Activated CD4-positive, alpha-beta T cell treated with anti-CD3 and anti-CD28 coated beads, Interleukin-2, Interleukin-6, amounts not matched to agents 100 ng/mL and 50 ng/mL, durations not matched to agents 16 hours and 8 hours (primary cell): ENCODE measurements at places on chromosomes 7 and 10.

- DNase-seq: no peak
Measured at GRCh38 chr7:135748770-135749169, at the start of gene FAM180A. Gene FAM180A, minus strand, starts transcription at chr7:135748813. Its CDS starts 233 bp downstream, at chr7:135748580.

- DNase-seq: no peak
Measured at GRCh38 chr10:31204090-31204489, 114.9 kb upstream of the ZEB1 start.

GRCh38 chr10:116059320-116059719 is 213.7 kb downstream of the GFRA1 start:
- DNase-seq: no peak

GRCh38 chr10:12636571-12636970 is 287.2 kb downstream of the CAMK1D start:
- no peak for DNase-seq

DNA sequence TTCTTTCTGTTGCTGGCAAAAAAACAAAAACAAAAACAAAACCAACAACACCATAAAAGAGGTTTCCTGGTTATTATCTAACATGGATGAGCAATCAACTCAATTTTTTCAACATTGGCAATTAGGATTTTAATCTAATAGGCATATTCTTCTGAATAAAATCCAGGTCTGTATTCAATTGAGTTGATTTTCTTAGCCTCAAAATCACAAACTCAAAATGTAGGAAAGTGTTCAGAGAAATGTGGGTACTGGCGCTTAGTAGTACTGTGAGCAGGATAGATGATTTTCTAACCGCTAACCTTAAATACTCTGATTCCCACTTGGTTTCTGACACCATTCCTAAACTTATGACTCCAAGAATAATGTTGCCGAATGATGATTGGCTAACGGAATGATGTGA is 5.6 kb downstream of the WNT16 start:
- DNase-seq: no peak

- DNase-seq: no peak
Measured at GRCh38 chr10:113042868-113043267, 92.8 kb downstream of the TCF7L2 start.

GRCh38 chr10:52959810-52960209 is 187.2 kb upstream of the MBL2 start:
- no peak for DNase-seq

DNA sequence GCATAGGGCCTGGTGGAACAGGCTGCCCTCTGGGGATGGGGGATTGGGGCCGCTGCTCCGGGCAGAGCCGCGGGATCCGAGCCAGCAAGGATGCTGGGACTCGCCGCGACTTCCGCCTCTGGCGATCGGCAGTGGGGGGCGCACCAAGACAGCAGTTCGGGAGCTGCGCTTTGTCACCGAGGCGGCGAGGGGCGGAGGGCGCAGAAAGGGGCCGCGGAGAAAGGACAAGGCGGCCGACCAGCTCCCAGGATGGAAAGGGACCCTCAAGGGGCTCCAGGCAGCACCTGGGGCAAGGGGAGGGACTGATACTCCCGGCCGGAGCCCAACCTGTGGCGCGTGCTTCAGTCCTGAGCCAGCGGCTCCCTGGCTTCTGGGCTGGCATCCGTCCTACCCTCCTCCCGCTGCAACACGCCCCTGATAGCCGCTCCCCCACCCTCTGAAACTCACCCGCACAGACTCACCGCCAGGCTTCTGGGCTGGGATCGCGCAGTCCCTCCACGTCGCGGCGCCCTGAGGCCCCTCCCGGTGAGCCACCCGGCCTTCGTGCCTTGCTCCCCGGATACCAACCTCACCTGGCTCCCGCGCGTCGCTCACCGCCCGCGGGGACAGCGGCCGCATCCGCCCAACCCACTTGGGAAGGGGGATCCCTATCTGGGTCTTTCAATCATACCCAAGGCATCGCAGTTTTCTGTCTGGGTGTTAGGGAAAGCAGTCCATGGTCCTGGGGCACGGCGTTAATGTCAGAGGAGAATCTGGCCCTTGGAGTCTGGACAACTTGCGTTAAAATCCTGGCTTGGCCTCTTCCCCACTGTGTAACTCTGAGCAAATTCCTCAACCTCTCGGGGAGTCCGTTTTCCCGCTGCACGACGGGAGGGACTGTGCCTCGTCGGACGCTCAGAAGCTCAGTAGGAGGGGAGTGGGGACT is 7.0 kb upstream of the EVX1 start:
- DNase-seq: no peak

DNA sequence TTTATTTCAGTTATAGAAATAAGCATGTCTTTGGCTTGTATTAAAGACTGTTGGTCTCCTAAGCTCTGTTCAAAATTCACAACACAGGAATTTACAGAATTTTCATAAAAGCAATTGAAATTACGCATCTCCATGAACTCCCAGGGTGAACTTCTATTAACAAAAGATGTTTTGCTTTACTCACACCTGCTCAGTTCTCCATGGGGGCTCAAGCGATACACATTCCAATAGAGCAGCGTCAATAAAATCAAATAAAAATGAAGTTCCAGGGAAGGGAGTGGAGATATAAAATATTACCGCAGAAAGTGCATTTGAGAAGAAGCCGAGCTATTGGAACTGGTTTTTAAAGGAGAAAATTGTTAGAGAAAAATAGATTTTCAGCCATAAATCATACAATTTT is 41.5 kb upstream of the ZNF438 start:
- no peak for DNase-seq

GRCh38 chr10:33412653-33413361 is 78.3 kb upstream of the NRP1 start:
- no peak for DNase-seq

- DNase-seq: no peak
Measured at GRCh38 chr10:111175787-111176186, 99.0 kb downstream of the ADRA2A start.

DNA sequence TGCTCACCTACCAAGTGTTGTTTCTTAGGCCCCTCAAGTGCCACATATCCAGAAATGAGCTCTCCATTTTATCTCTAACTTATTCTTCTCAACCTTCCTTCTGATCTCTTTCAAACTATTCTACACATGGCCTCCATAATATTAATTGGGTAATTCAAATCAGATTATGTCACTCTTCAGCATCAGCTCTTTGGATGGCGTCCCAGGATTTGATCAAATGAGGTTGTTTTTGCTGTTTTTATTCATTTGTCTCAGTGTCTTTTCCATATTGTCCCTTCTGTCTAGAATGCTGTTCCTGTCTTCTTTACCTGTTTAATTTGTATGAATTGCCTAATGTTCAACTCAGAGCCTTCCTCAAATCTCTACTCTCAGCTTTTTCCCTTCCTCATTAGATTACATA is 234.6 kb upstream of the CXCL12 start:
- DNase-seq: no peak

- no peak for DNase-seq
Measured at GRCh38 chr10:13327534-13327933, 20.6 kb downstream of the SEPHS1 start.

GRCh38 chr10:77062381-77062780 is 575.2 kb downstream of the KCNMA1 start:
- no peak for DNase-seq

DNA sequence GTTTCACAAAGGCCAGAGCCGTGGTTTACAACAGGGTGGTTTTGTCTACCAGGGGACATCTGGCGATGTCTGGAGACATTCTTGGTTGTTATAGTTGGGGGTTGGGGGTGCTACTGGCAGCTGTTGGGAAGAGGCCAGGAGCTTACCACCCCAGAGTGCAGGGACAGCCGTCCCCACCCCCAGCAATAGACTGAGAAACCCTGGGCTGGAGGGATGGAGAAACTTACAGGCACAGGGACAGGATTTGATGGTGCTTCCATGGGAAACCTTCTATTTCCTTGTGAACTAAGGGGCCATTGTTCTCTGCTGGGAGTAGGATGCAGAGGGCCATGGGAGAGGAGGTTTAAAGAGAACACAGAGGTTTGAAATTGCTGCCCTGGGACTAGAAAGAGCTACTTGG is 10.9 kb downstream of the ADCK2 start:
- DNase-seq: no peak

GRCh38 chr7:41730161-41730560 is 27.3 kb upstream of the INHBA start:
- no peak for DNase-seq

DNA sequence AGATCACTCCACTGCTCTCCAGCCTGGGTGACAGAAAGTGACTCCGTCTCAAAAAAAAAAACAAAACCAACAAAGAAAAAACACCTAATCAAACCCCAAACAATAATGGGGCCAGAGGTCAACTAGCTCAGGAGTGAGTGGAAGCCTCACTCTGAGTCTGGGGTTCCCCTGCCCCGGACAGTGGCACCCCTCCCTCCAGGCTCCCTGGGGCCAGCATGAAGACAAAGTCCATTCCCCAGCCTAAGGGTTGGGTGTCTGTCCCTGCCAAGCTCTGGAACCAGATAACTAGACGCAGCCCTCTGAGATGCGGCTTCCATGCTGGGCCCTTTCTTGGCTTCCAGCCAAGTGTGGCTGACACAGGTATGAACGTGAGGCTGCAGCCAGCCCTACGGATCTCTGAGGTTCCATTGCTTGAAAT is 1.7 kb upstream of the FUOM start:
- no peak for DNase-seq

GRCh38 chr10:37871143-37871542 is 13.7 kb upstream of the ZNF248 start:
- DNase-seq: no peak

DNA sequence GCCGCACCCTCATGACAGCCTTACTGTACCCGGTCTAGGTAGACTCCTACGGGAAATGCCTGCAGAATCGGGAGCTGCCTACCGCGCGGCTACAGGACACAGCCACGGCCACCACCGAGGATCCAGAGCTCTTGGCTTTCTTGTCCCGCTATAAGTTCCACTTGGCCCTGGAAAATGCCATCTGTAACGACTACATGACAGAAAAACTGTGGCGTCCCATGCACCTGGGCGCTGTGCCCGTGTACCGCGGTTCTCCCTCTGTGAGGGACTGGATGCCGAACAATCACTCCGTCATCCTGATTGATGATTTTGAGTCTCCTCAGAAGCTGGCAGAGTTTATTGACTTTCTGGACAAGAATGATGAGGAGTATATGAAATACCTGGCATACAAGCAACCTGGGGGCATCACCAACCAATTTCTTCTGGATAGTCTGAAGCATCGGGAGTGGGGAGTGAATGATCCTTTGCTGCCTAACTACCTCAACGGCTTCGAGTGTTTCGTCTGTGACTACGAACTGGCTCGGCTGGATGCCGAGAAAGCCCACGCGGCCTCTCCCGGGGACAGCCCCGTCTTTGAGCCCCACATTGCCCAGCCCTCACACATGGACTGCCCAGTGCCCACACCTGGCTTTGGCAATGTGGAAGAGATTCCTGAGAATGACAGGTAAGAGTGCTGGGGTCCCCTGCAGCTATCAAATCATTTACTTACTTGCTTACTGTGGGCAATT is 8.5 kb upstream of the CHCHD1 start:
- no peak for DNase-seq

- DNase-seq: no peak
Measured at GRCh38 chr10:78828647-78829539, 239.9 kb upstream of the ZMIZ1 start.

GRCh38 chr7:139821349-139822105 is 7.5 kb upstream of the TBXAS1 start:
- no peak for DNase-seq

DNA sequence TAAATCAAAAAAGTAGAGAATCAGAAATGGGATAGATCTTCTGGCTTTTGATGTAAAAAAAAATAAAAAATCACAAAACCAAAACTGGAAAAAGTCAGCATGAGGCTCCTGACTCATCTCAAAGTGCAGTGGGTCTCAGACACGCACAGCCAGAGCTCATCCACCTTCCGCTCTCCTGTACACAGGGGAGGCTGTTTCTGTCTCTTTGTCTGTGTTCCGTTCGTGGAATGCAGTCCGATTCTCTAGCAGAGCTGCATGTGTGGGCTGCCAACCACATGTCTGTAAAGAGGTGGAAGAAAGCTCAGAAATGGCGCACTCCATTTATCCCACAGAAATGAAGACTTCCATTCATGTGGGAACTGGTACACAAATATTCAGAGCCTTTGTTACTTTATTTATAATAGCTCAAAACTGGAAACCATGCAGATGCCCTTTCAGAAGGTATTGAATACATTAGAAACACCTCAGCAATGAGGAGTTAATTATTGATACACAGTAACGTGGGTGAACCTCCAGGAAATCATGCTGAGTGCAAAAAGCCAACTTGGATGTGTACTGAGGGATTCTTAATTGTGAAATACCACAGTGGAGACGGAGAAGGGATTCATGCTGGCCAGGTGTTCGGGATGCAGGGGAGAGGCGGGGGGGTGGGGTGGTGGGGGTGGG is 123.3 kb downstream of the TRRAP start:
- no peak for DNase-seq

- no peak for DNase-seq
Measured at GRCh38 chr7:151793531-151793951, 83.4 kb downstream of the PRKAG2 start.

DNA sequence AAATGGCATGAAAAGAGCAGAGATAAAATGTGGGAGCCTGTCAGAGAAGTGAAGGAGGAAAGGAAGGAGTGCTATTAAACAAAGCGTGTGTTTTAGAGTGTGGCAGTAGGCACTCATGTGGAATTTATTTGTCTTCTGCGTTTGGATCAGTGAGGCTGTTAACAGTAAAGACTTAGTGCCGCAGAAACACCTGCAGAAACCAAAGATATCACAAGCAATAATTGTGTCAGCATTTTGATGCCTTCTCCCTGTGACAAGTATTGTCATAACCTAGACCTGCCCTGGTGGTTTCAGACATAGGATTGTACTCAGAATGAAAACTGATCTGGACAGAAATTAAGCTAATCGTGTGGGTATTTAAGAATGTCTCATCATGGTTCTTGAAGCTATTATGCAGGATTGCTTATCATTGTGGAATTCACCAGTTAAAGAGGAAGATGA is 191.0 kb downstream of the CAMK1D start:
- peak; percentile 21 for DNase-seq

DNA sequence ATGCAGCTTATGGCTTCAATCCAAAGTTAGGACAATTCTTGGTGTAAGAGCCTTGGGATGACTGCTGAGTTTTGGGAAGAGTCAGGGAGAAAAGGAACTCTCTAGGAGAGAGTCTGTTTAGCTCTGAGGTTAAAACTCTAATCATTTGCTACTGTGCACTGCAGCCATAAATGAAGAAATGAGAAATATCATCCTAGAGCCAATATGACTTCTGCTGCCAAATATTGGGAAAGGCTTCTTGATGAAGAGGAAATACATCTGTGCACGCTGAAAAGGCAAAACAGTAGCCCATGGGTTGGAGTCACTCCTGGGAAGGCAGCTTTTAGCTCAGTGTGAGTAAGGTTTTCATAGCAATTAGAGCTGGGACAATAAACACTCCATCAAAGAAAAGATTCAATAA is 308.8 kb downstream of the SFMBT2 start:
- no peak for DNase-seq

GRCh38 chr7:149772956-149773434 is 393 bp downstream of the ZNF467 start:
- no peak for DNase-seq

DNA sequence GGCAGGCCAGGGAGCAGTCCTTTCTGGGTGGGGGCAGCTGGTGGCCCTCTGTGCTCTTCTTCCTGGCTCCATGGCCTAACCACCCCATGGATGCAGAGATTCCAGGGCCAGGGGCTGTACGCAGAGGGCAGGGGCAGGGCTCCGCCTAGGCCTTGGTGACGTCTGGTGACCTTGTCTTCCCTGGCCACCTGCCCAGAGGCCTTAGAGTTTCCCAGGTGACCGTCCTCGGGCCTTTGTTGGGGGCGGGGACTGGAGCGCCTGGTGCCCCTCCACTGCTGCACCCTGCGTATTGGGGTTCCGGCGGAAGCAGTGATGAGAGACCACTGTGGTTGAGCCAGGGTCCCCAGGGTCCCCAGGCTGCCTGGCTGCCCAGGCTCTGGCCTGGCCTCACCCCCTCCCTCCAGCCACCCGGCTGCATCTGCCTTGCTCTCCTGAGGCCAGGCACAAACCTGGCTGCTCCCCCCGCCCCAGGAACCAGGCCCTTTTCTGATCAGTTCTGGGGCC is 10.3 kb downstream of the PWWP2B start:
- DNase-seq: no peak
